ENCODE measurements at places on chromosomes 1 and 21.

- no peak for DNase-seq
These were observed 307.3 kb downstream of the BRINP3 start for GRCh38 chr1:190170321-190170720.

DNA sequence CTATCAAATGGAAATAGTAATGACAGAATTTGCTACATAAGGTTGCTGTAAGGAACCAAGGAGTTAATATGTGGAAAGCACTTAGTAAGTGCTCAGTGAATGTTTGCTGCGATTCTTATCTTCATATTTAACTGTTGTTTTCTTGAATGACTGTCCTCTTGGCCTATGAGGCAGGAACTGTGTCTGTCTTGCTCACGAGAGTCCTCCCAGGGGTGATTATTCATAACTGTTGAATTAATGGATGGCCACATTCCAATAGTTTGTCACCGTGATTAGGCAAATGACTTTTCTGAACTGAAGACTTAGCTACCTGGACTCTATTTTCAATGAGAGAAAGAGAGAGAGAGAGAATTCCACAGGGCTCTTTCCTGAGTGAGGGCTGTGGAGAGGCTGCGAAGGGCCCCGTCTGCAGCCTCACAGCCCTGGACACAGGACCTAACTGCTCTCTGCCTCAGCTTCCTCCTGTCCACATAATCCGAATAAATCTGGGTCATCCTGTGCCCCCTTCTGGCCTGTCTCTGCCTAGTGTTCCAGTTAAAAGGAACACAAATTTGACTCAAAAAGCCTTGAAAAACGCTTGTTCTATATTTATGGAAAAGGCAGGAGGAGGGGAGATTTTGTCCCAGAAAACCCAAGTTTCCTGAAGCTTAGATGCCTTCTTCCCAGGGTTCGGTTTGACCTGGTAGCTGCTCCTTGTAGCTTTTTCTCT lies 8.5 kb downstream of the EDN2 start:
- no peak for DNase-seq

GRCh38 chr1:244896550-244896949 lies 32.2 kb upstream of the HNRNPU start:
- DNase-seq = no peak

- no peak for DNase-seq
These were observed 64.9 kb downstream of the TGFB2 start for GRCh38 chr1:218409946-218410510.

All from activated CD4-positive, alpha-beta T cell treated with anti-CD3 and anti-CD28 coated beads, Interleukin-10, Interleukin-2, amounts not matched to agents 100 ng/mL and 50 ng/mL, durations not matched to agents 16 hours and 8 hours (primary cell).